NCI-H446 treated with DMSO at 0.1 percent for 48 hours (cell line): ENCODE measurements at places on chromosomes 12 and 14.

DNA sequence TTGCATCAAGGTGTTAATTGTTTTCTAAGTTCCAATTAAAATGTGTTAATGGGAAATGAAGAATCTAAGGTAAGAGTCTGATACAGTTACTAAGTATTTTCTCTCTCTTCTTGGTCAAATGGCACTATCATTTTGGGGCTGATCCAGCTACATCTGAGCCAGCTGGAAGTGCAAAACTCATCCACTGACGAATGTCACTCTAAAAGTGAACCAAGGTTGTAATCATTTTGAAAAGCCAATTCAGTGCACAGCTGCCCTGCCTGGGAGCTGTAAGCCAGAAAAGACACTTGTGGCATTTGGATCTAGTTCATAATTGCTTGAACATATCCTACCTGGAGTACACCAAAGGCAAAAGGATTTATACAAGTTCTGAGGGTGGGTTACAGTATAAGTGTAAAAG lies 1011.3 kb downstream of the AACS start:
- no peak for DNase-seq

DNA sequence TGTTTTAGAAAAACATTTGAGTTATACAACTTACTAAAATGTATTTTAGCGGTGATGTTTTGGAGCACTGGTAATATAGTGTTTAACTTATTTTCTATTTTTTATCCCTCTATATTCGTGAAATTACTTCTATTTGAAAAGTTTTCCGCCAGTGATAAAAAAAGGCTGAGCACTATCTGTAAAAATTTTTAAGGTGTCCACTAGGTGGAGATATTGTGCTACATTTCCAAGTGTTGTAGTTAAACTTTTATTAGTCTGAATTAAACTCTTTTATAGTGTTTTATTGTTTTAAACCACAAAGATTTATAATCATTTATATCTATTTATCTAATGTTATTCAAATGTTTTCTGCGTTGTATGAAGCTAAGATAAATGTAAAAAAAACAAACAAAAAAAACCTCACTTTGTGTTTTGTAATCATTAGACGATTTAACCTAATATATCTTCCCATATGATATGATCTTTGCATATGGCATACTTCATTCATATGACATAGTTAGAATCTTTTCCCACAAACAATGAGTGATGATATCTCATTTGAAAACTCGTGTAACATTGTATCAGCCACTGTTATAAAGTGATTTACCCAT lies 11.8 kb downstream of the ALG10B start:
- DNase-seq = no peak

DNA sequence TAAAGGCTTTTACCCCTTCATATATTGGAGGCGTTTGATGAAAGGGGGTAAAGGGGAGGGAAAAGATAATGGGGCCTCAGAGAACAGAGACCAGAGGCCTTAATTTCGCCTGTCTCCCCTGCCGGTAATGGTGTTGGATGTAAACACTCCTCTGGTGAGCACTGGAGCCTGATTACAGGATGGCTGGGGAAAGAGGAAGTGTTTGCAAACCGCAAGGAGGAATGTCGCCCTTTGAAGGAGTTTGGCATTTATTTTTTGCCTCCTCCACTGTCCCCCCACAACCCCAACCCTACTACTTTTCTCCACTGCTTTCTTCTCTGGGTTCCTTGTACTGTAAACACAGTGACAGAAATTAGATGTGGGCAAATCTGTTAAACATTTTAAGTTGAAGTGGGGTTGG lies 211.9 kb upstream of the TBX3 start:
- DNase-seq = no peak

DNA sequence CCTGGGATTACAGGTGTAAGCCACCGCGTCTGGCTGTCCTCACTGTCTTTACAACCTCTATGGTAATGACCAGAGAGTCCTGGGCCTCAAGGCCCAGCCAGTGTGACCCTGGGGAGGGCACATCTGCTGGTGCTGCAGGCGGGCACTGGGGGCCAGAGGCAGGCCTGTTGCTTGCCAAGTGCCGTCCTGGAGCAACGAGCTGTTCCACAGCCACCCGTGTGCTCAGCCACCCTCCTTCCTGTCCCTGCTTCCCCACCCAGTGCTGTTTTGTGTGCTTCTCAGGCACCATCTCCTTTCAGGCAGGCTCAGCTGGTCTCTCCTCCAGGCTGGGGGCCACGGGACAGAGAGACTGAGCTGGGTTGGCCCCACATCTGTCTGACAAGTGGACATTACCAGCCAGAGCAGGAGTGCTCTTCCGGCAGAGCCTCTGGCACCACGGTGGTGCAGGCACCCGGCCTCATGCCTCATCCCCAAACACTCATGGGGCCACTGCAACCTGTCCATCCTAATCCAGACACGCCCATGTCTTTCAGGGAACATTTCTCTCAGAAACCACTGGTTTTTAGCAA lies 9.0 kb downstream of the SLC25A47 start:
- DNase-seq = no peak

DNA sequence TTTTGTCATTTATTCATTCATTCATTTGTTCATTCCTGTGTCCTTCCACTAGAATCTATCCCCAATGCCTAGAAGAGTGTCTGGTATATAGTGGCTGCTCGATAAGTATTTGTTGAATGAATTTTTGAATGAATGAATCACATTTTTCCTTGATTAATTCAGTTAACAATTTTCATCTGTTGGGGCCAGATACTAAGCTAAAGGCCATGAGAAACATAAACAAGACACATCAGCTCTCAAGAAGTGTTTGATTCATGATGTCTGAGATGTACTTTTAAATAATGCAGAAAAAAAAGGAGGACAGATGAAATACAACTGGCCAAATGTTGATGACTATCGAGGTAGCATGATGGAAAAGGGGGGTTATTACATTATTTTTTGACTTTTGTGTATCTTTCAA lies 48.1 kb upstream of the TMED10 start:
- DNase-seq = no peak

GRCh38 chr12:22514875-22515274 lies 29.5 kb downstream of the C2CD5 start:
- DNase-seq = no peak

DNA sequence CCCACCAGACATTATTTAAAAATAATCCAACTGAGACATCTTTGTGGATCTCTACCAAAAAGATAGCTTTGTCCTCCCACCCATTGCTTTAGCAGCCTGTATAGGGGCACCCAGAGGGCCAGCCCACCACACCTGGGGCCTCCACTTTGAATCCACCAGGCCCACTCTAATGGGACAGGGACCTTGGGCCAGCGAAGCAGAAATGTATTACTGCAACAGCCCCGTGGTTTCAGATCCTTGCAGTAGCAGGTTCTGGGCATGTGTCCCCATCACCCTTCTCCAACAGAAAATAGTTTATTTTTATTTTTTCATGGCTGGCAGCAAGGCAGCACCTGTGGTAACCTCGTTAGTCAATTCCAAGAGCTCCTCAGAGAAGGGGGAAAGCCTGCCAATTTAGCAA lies 218.4 kb downstream of the ZFP36L1 start:
- no peak for DNase-seq

- DNase-seq = no peak
Observed at GRCh38 chr14:63453443-63453936, 89.7 kb downstream of the PPP2R5E start.
